Activated CD4-positive, alpha-beta T cell treated with anti-CD3 and anti-CD28 coated beads, Interleukin-2, amount 50 U/mL, for 48 hours (primary cell): ENCODE measurements at places on chromosomes 5 and 9.

- DNase-seq = no peak
Observed at GRCh38 chr5:1538741-1539392, 15.1 kb upstream of the LPCAT1 start.

GRCh38 chr9:89010056-89010455 is 18.8 kb downstream of the S1PR3 start:
- DNase-seq = no peak

DNA sequence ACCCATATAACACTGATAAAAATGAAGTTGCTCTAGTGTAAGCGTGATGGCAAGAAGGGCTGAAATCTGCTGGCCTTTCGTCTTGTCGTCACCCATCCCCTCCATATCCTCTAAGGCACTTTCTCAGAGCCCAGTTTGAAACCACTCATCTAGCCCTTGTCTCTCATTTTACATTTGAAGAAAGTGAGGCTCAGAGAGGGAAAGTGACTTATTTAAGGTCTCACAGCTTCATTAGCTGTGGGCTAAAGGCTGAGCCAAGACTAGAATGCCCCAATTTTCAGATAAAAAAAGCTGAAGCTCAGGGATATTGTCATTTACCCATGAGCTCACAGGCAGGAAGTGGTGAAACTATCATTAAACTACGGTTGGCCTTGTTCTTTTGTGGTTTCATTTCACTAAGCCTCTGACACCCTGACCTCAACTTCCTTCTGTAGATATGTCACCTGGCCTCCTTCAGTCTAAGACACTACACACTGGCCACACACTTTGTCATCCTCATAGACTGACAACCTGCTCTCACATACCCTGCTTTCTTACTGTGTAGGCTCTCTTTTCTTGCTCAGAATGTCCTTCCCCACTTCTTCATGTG is 176.7 kb upstream of the DMAC1 start:
- no peak for DNase-seq

GRCh38 chr5:31967461-31967860 is 206.7 kb downstream of the GOLPH3 start:
- DNase-seq = no peak

- DNase-seq = no peak
Observed at GRCh38 chr5:138514021-138514420, 29.0 kb downstream of the ETF1 start.

- no peak for DNase-seq
Observed at GRCh38 chr9:36837431-36838405, 196.3 kb downstream of the PAX5 start.
